ENCODE measurements at places on chromosomes 3 and 15.

GRCh38 chr3:62367763-62368195 lies 5.6 kb downstream of the FEZF2 start:
- DNase-seq = no peak

DNA sequence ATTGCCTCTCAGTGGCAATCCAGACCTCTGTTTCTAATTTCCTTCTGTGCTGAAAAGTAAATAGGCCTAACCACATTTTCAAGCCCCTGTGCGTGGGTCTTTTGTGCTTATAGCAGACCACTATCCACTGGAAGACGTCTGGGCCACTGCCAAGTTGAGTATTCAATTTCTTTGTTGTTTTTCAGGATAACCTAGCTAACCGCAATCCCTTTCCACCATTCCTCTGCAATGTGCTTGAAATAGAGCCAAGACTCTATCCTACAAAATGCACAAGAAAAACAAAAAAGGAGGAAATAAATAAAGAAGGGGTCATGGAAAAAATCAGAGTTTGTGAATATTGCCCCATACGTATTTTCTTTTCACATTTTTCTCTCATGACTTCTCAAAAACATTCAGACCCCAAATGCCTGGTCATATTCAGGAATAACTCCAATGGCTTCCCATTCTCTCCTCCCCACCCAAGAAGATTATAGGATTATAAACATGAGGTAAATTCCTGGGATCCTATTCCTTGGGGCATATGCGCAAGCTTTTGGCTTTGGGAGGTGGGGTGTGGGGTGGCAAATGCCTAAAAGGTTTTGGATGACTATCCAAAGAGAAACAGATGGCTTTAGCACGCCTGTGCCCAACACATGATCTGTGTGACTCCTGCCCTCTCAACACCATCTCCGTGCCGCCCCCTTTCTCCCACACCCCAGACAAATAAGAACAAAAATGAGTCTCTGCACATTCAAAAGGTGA lies 217.9 kb upstream of the THBS1 start:
- DNase-seq = no peak

GRCh38 chr3:64975147-64975546 lies 287.3 kb upstream of the ADAMTS9 start:
- no peak for DNase-seq

DNA sequence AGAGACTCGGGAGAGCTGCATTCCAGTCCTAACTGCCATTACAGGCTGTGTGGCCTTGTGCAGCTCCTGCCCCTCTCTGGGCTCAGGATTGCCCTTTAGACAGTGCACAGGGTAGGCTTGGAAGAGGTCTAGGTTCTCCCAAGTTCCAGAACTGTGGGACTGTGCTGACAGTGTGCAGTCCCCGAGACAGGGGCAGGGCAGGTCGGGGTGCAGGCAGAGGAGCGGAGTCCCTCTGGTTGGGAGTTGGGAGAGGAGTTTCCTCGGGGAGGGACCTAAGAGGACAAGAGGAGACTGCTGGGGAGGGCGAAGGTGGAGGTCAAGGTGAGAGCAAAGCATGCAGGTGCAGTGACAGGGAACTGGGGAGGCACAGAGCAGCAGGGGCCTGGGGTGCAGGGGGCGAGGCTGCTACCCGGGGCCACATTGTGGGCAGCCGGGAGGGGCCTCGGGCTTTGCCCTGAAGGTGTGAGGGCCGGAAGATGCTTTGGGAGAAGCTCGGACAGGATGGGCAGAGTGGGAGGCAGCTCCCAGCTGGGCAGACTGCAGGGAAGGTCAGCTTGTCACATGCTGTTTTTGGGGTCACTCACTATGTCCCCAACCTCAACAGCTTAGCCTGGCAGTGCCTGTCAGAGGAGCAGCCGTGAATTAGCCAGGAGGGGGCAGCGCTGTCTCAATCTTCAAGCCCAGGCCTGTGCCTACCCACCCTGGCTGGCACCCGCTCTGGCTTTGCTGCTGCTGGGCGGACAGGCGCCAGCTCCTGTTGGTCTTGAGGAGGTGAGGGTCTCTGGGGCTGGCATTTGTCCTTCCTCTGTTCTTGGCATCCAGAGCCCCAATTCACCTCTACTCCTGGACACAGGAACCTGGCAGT lies 15.4 kb upstream of the CSPG4 start:
- DNase-seq = no peak

DNA sequence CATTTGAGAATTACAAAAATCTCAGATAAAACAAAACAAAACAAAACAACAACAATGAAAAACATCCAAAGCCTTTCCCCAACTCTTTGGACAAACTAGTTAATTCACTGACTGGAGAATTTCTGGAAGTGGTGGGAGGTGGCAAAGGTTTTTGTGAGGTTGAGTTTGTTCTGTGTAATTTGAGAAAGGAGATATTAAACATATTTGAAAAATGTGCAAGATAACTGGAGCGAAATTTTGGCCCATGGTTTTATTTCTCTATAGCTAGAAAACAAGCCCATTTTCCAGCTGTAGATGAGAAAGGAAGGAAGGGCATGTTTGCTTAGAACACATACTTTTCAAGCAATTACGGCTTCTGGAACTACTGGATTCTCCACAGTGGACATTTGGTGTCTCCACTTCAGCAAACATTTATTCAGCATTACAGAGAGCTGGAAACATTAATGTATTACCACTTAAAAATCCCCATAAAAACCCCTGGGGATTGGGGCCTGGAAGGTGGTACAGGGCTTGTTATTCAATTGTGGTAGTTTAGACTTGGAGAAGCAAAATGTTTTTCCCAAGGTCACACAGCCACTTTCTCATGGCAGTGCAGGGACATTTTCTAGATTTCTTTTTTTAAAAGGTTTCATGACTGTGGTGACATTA lies 135.8 kb downstream of the THSD4 start:
- no peak for DNase-seq

- no peak for DNase-seq
These were observed 1239.2 kb downstream of the NSUN3 start for GRCh38 chr3:95302044-95302443.

DNA sequence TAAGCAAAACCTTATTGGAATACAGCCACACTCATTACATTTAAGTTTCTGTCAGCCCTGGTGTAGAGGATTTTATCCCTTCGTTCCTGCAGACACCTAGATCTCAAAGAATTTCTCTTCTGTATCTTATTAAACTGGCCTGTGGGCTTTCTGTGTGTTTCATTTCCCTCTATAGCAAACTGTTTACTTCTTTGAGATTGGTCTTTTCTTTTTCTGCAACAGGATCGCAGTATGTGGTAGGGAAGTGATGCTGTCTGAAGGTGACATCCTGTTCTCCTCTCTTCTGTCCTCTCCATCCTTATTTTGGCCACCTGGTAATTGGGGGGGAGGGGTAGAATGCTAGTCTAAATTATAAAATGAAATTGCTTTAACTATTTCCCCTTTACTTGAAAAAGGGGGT lies 25.5 kb downstream of the ATP1B3 start:
- no peak for DNase-seq

- no peak for DNase-seq
These were observed 84.4 kb downstream of the MYLK start for GRCh38 chr3:123799544-123800361.

GRCh38 chr3:191529992-191530391 lies 69.0 kb downstream of the PYDC2 start:
- DNase-seq = no peak

- no peak for DNase-seq
These were observed 37.4 kb downstream of the MYO1E start for GRCh38 chr15:59335207-59335786.

GRCh38 chr3:34483311-34483887 lies 685.0 kb downstream of the PDCD6IP start:
- no peak for DNase-seq

- no peak for DNase-seq
These were observed 67.6 kb downstream of the TIGIT start for GRCh38 chr3:114361391-114361790.

- DNase-seq = no peak
These were observed 110.8 kb downstream of the TBC1D2B start for GRCh38 chr15:77966540-77967234.

- DNase-seq = no peak
These were observed 4.6 kb downstream of the ZBBX start for GRCh38 chr3:167375478-167375877.

GRCh38 chr3:178325330-178325729 lies 210.9 kb upstream of the KCNMB2 start:
- DNase-seq = peak; percentile 30

GRCh38 chr15:79122991-79123390 lies 32.4 kb upstream of the RASGRF1 start:
- DNase-seq = no peak

- DNase-seq = no peak
These were observed 154.2 kb upstream of the TSPAN3 start for GRCh38 chr15:77225088-77225487.

DNA sequence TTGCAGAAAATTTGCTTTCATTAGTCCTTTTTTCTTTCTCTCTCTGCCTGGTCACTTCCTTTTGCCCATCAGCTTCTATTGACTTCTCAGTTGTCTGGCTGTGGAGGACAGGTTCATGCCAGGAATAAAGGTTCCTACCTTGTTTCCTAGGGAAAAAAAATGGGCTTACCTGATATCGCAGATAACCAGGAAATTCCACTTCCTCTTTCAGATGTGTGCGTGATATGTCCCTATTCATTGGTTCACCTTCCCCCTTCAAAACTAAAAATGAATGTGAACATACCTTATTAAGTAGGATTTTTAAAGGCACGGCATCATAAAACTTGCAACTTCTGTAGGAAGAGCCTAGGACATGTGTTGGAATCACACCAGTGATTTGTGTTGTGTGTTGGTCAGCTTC lies 120.0 kb upstream of the FGF7 start:
- no peak for DNase-seq

DNA sequence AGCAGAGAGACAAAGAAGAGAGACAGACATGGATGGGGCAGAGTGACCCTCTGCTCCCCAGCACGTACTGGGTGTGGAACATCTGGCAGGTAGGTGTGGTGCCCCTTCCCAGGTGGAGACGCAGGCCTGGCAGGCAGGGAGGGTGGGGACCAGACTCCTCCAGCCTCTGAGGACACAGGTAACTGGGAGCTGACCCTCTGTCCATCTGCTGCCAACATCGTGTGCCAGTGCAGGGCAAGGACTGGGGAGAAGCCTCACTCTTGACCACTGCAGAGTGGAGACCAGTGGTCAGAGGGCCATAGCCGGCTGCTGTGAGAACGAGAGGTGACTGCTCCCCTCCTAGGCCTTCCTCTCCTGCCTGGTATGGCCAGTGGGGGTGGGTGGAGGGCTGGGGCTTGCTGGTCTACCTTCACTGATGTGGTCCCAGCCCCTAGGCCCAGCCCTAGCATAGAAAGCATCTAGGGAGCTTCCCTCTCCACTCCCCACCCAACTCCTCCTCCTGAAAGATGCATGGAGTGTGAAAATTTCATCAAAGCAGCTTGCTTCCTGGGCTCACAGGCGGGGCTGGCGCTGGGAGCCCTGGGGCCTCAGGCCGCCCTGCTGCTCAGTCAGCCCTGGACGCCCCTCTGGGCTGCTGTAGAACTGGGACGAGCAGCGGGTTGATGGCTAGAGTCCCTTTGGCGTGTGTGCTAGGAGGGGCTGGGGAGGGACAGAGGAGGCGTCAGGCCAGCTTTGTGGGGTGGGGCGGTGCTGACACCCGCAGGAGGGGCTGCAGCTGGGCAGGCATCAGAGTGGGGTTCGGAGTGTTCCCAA lies 90.3 kb downstream of the PLXNA1 start:
- no peak for DNase-seq

GRCh38 chr15:47461652-47462141 lies 255.6 kb upstream of the SEMA6D start:
- no peak for DNase-seq

DNA sequence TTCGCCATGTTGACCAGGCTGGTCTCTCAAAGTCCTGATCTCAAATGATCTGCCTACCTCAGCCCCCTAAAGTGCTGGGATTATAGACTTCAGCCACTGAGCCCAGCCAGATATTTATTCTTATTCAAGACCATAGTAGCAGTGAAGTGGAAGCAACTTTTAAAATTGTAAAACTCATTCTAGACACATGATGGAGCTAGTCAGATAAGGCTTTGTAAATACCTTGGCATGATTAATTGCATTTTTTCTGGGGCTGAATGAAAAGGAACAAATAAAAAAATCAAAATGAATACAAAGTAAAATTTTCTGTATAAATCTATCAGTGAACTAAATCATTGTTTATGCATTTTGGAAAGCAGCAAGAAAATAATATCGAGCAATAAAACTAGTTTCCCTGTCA lies 4.1 kb upstream of the MYO1E start:
- no peak for DNase-seq

DNA sequence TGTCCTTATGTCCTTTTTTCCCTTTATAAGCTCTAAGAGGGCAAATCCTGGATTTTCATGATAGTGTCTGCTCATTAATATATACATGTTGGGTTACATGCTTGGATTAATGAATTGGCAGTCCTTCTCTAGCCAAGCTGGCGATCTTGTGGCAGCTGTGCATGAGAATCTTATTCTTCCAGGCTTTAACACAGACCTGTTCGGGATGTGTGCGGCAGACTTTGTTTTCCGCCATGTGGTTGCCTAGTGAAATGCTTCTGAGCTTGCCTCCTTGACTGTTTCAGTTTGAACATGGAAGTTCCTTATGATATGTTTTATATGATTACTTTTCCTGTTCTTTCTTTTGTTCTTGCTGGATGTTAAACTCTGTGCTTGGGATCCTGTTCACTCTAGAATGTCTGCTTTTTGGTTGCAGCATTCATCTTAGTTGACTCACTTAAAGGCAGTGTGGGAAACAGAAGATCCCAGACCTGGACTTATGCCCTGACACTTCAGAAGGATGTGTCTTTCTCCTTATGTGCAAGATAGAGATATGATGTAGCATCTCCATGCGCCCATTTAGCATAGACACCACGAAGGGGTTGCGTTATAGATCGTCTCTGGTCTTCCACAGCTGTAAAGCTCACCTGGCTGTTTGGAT lies 7.2 kb downstream of the CHCHD6 start:
- DNase-seq = no peak

DNA sequence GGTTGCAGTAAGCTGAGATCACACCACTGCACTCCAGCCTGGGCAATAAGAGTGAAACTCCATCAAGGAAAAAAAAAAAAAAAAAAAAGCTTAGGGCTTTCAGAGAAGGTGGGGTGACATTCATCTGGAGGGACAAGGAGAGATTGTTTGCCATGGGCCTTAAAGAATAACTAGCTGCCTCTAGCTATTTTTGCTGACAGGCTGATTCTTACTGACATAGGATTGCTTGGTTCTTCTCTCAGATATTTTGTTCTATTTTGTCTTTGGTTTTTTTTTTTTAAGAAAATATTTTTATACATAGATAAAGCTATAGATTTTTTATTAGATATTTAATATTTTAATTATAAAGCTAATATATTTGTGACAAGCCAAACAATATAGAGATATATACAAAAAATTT lies 24.2 kb upstream of the PIAS1 start:
- DNase-seq = no peak

DNA sequence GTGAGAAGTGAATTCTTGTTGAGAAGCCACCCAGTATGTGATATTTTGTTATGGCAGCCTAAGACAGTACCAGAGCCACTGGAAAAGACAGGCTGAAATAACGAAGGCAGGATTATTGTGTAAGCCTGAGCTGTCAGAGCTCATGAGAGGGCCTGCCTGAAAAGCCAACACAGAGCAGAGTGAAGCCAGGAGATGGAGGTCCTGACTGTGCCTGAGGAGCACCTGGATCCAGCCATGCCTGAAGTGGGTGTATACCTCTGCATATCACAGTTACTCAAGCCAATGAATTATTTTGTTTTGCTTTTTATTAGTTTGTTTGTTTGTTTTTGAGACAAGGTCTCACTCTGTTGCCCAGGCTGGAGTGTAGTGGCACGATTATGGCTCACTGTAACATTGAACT lies 4.1 kb upstream of the CMTM7 start:
- no peak for DNase-seq

- no peak for DNase-seq
These were observed 24.5 kb downstream of the MB21D2 start for GRCh38 chr3:192892981-192893700.

Data from NCI-H1417 treated with DMSO at 0.1 percent for 48 hours (cell line).